ENCODE measurements at places on chromosomes 7 and 10. TPM values are rescaled to one million over a fixed set of nuclear protein-coding genes. Genes with fewer than 3 reads are reported as not detected.

ZNF212 gene
- total RNA-seq = 8.5 TPM

ZNF853 gene
- 5.0 TPM for total RNA-seq

DNA sequence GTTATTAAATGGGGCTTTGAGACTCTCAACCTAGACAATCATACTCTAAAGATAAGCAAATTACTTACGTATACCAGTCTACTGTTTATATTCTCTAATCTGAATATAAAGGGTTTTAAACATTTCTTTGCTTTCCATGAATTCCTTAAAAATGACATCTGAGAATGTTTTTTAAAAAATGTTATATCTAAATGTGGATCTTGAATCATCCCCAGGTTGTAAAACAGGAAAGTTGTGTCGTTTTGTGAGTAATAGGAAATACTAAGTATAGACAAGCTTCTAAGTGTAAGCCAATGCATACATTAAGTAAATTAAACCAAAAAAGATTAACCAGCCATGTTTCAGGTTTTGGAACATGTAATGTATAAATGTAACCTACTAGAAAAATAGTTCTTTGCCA lies 26.8 kb downstream of the ADD3 start:
- DNase-seq = no peak

DNA sequence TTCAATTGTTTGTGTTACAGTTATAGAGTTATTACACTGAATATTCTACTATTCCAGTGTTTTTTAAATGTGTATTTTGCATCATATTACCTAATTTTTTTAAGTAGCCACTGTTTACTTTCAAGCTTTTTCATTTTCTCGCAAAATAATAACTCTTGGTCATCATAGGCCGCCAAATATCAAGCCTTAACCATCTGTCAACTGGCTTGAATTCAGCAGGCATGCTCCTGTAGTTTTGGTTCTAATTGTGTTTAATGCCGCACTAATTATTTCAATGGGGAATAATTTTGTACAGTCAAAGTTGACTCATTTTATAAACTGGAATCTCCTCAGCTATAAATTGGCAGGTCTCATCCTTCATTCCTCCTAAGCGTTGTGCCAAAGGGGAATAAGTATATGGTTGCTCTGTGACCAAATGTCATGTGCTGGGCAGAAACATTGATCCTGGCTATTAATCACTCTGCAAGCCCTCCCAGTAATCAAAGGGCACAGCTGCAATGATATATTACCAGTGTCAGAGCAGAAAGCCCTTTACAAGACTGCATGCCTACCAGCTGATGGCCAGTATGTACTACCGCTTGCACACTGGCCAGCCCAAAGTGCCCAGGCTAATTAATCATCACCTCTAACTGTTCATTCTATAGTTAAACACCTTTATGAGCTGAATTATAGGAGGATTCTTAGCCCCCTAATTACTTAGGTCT lies 74.8 kb downstream of the SKAP2 start:
- no peak for DNase-seq

DNA sequence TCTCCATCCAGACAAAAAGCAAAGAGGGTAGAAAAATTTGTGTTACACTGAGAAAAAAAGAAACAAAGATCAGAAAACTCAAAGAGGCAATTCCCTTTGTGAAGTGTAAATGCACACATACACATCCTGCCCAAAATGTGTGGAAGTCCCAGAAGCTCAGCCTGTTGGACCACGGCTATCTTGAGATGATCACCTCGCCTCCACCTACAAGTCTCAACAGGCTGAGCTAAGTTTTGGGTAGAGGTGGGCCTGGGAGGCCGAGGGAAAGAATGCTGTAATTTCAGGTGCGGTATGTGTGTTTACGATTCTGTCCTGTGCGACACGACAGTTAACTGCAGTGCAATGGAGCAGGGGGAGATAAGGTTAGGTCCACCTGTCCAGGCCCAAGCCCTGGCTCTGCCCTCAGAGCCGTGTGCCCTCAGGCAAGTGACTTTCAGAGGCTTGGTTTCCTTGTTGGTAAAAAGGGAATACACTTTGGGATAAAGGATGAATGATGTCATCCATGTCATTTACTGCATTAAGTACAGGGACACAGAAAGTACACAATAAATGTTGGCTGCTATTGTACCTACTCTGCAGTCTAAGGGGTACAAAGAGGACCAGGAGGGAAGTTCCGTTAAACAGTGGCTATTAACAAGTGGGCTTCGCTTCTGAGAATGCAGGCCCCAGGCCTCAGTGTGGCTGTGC lies 67.3 kb downstream of the AFAP1L2 start:
- DNase-seq = no peak

Data from omental fat pad (tissue), 4 donors.